H9 (cell line): ENCODE measurements at places on chromosomes 16 and 17.

DNA sequence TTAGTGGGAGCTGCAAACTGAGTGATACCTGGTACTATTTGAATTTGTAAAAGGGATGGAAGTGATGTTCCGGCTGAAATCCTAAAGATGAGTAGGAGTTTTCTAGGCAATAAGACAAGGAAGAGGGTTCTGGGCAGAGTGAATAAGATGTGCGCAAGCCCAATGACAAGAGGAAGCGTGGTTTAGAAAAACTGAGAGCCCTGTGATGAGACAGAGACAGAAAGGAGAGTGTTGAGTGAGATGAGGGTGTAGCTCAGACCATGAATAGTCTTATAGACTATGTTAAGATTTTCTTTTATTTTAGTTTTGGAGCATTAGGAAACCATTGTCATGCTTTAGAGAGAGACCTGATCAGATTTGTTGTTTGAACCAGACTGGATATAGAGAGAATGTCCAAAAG, 50.2 kb downstream of the COX10 start:
- no peaks in the 10 kb centered on the region for H3K4me1 ChIP-seq
- no peak overlapping the region for H3K4me3 ChIP-seq
- peaks cover 5% of the 10 kb centered on the region for H3K36me3 ChIP-seq
- no peak for DNase-seq

DNA sequence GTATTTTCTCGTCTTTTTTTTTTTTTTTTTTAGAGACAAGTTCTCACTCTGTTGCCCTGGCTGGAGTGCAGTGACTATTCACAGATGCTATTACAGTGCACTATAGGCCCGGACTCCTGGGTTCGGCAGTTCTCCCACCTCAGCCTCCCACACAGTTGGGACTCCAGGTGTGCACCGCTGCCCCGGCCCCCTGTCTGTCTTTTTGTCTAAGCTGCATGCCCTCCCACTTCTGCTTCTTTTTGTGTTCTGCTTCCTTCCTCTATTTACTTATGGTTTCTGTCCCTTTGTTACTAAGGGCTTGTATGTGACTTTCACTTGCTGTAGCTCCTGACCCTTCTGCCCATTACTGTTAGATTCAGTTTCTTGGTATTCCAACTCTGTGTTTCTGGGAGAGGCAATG, 20.5 kb downstream of the SLC7A6 start:
- H3K4me1 ChIP-seq: no peaks in the 10 kb centered on the region
- H3K4me3 ChIP-seq: no peak overlapping the region
- no peak for DNase-seq
- no peak overlapping the region for H3K27ac ChIP-seq

- H3K36me3 ChIP-seq: no peaks in the 10 kb centered on the region
- no peaks in the 10 kb centered on the region for H3K27me3 ChIP-seq
- H3K4me1 ChIP-seq: no peaks in the 10 kb centered on the region
- H3K4me3 ChIP-seq: no peak overlapping the region
- no peak overlapping the region for H3K27ac ChIP-seq
Observed at GRCh38 chr17:44589316-44590071, 32.2 kb downstream of the FZD2 start.

DNA sequence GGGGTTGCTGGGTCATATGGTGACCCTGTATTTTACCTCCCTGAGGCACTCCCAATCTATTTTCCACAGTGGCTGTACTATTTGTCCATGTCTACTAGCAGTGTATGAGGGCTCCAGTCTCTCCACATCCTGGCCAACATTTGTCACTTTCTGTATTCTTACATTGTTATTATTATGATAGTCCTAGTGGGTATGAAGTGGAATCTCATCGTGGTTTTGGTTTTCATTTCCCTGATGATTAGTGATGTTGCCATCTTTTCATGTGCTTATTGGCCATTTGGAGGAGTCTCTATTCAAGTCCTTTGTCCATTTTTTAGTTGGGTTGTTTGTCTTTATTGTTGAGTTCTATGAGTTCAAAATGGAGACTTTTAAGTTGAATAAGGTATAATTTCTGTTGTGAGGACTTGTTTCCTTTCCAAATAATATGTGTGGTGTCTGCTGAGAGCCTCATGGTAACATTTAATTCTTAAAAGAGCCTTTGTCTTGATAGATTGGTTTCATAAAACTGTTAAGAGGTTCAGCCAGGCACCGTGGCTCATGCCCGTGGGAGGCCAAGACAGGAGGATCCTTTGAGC, 108.2 kb downstream of the RPTOR start:
- H3K4me1 ChIP-seq: peaks cover 2% of the 10 kb centered on the region
- H3K36me3 ChIP-seq: no peaks in the 10 kb centered on the region
- DNase-seq: no peak
- H3K27ac ChIP-seq: no peak overlapping the region
- no peaks in the 10 kb centered on the region for H3K27me3 ChIP-seq
